ENCODE measurements at places on chromosomes 4 and X. TPM values are rescaled to one million over a fixed set of nuclear protein-coding genes. Genes with fewer than 3 reads are reported as not detected.

- no peak for DNase-seq
Measured at GRCh38 chr4:123102897-123103471, 180.6 kb upstream of the NUDT6 start.

- no peak for DNase-seq
Measured at GRCh38 chr4:88010966-88011365, 3.5 kb downstream of the PKD2 start.

DNA sequence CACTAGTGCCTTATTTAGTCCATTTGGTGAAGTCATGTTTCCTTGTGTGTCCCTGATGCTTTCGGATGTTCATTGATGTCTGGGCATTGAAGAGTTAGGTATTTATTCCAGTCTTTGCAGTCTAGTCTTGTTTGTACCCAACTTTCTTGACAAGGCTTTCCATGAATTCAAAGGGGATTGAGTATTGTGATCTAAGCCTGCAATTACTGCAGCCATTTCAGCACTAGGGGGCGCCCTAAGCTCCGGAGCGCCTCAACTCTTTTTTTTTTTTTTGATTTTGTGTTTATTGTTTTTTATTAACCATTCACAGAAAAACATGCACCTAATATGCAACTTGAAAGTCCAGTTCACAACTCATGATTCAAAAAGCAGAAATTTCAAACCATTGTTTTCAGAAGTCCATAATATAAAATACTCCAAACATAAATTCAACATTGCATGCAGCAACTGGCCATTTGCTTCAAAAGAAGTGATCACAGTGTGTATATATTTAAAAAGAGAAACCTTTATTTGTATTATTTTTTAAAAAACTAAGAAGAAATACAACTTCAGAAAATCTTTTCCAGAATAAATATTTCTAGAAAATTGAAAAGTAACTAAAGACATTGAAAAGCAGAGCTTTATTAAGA, 59.2 kb downstream of the PTPN13 start:
- no peak for DNase-seq

GRCh38 chrX:147935156-147935758, 23.5 kb downstream of the FMR1 start:
- DNase-seq = no peak

The NLGN3 gene
- 0.51 TPM for total RNA-seq

All from osteocyte (in vitro differentiated cells).